ENCODE measurements at places on chromosomes 5 and 9. TPM values are rescaled to one million over a fixed set of nuclear protein-coding genes. Genes with fewer than 3 reads are reported as not detected.
A peak's percentile ranks its signal among the peaks of the same experiment; 100 is the strongest.

DNA sequence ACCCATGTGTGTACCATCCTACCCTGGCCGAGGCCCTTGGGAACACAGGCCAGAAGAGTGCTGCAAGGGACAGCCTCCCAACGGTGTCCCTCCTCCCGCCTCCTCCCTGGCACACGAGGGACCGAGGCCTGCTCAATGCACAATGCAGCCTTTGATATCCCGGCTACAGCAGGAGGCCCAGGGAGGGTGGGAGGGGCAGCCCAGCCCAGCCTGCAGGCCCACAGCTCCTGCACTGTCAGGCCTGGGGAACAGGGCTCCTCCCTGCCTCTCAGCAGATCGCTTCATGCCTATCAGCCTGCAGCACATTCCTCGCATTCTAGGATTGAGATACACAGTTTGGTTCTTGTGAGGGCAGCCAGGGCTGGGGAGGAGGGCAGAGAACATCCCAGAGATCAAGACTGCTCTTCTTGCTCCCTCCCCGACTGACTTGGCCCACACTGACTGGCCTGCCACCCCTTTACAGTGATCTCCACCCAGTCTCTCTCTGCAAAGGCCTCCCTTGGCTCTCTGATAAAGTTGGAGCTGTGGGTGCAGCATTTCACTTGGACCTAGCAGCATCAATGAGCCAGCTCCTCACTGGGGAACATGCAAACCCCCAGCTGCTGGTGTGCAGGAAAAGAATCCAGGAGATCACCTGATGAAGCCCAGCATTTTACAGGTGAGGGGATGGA lies at the start of gene SH3TC2:
SH3TC2 (minus strand) TSS at position 46 of the 671 bp plus-strand sequence; CDS start at position 6, 40 bp downstream.
- peak; percentile 59 for DNase-seq

GRCh38 chr5:33657804-33658440 lies 217.2 kb downstream of the TARS1 start:
- no peak for DNase-seq

DNA sequence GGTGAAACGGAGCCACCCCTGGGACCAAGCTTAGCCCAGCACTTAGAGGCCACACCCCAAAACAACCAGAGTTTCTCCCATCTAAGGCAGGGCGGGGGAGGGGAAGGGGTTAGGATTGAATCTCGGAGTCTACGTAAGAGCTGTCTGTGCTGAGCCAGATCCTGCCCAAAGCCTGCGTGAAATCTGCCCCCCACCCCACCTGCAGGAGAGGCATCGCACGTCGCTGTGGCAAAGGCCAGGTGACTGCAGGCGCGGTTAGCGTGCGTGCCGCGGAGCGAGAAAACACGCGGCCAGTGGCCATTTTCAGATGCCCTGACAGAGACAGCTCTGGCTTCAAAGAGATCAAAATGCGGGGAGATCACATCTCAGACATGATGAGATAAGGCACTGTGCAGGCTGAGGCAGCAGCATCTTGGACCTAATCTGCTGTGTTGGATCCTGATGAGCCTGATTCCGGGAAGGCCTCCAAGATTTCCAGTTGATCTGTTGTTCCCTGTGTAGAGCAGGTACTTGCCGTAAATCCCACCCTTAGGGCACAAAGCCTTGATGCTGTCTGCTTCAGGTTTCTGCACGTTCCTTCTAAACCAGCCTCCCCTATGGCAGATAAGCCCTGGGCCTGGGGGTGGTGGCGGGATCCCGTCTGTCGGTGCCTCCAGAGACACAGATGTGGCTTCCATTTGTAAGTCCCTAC lies 2.5 kb upstream of the QSOX2 start:
- no peak for DNase-seq

- DNase-seq: no peak
These were observed 89.3 kb downstream of the SEMA5A start for GRCh38 chr5:9456435-9457042.

Gene CYLC2
- total RNA-seq: not detected

Gene PCDHB16
- total RNA-seq: 2.1 TPM

Gene TMEM215
- not detected for total RNA-seq

DNA sequence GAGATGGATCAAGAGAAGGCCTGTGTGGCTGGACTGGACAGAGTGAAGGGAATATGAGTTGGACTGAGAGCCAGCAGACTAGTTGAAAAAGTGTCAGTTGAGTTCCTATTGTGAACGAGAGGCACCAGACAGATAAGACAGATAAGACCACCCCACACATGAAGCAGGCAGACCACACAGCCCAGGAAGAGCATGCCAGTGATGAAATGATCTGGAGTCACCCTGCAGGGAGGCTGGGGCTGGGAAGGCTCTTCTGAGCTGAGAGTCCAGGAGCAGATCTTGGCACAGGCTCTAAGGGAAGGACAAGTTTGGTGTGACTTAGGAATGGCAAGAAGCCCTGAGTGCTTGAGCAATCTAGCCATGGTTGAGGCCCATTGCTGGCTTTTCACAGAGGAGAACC lies 10.6 kb upstream of the SLC25A48 start:
- no peak for DNase-seq

DNA sequence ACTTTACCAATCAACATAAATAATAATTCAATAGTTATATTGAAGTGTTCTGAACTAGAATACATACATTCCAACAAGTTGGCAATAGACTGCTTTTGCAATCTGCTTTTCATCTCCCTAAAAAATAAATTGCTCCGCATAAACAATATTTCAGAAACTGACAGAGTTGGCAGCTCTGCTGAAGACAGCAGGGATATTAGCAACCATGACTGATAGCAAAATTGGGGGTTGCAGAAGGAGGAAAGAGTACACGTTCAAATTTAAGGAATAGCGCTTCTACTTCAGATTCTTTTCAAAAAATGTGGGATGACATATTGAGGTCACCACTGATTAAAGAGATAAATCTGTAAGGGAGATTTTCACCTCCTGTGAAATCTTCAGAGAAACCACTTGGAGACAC lies 521.2 kb downstream of the DTWD2 start:
- no peak for DNase-seq

Gene GRXCR2
- total RNA-seq: not detected

GRCh38 chr5:136026636-136027035 lies 2.2 kb upstream of the TGFBI start:
- no peak for DNase-seq

DNA sequence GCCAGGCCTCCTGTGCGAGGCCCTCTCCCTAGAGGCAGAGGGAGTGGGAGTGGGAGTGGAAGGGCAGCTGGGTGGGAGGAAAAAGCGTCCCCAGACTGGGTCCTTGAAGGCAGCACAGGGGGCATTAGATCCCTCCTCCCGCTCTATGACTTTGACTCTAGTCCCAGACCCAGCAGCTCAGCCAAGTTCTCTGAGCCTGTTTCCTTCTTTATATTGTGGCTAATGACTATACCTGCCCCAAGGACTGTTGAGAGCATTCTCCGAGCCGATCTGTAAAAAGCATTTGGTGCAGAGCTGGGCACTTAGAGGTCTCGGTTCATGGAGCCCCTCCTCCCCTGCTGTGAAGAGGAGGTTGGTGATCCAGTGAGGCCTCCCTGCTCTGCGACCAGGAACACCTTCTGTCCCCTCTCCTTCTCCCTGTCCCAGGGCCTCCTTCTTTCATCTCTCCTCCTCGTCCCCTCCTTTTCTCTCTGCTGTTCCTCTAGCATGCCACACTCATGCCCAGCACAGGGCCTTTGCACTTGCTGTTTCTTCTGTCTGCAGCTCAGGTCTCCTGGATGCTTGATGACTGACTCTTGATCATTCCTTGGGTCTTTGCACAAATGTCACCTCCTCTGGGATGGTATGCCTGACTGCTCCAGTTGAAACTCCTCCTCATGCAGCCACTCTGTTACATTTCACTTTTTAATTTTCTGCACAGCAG lies 23.4 kb upstream of the PSD2 start:
- no peak for DNase-seq

Data from upper lobe of left lung (tissue), 6 donors.